Left kidney (tissue), 8 donors: ENCODE measurements at places on chromosomes 6 and 20. TPM values are rescaled to one million over a fixed set of nuclear protein-coding genes. Genes with fewer than 3 reads are reported as not detected.

GRCh38 chr20:45944151-45944964, 9.9 kb downstream of the PCIF1 start:
- no peak for DNase-seq

DNA sequence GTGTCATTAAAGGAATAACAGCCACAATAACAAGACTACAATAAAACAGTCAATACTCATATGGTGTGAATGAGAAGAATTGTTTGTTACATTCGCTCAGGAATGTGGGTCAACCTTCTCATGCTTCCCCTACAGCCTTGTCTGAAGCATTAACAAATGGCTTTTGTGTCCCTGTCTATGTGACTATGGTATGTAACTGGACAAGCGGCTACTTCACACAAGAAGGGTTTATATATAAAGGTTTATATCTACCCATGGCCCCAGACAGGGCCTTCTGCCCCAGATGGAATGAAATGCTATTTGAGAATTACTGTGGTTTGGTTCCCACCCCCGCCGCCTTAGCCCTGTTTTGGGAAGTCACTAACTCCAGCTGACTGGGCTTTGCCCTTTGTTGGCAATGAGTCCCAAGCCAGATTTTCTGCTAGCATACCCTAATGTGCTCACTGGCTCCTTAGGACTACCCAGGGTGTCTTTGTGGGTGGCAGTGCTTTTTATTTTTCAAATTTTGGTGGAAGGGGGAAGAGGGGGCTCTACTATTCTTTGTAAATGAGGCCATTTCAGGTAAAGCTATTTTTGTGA, 39.4 kb downstream of the TFAP2A start:
- peak; percentile 8 for DNase-seq

DNA sequence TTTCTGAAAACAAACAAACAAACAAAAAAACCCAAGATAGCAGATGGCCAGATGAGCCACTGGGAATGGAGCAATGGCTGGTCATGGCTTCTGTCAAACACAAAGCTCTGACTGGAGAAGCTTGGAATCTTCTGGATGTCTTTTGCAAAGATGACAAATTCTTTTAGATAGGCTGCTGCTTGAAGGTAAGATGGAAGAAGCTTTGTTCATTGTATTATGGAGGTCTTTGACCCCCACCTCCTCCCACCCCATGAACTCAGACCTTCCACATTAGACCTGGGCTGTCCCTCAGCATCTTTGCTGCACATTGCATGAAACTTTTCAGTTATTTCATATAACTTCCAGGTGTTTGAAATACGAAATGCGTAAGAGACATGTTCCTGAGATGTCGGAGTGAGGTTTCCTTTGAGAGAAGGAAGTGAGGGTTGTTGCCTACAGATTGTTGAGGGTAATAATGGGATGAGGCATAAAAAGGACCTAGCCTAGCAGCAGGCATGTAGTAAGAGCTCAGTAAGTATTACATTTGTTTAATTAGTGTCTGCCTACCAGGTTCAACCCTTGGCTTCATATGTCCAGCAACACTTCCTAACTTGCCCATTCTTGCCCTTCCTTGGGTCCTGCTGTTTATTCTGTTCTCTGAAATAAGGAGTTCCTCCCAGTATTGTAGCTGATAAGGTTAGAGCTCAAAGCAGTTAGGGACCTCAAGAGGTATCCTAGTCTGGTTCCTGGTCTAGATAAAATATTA, 51.4 kb upstream of the IER3 start:
- DNase-seq = no peak

The RAET1G gene
- polyA plus RNA-seq = 1.4 TPM
